Stimulated activated CD4-positive, alpha-beta T cell treated with anti-CD3 and anti-CD28 coated beads, Interleukin-2, amount 100 ng/mL, for 24 hours (primary cell): ENCODE measurements at places on chromosomes 13 and 19.

DNA sequence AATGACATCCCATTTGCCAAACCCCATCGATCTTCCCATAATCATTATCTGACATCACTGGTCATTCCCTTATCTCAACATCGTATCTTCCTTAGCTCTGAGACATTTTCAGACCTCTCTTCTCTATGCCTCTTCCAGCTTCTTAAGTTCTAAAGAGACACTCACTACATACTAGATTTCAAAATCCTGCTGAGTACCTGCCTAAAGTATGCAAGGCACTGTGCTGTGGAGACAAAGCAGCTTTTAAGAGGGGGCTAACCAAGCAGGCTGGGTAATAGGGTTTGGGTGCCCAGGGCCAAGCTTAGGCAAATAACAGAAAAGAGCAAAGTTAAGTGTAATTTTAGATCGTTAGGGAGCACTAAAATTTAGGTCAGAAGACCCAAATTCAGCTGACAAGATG lies 3.4 kb upstream of the POMP start:
- DNase-seq: no peak

GRCh38 chr13:50537029-50537428 lies 306.5 kb downstream of the DLEU7 start:
- no peak for DNase-seq

DNA sequence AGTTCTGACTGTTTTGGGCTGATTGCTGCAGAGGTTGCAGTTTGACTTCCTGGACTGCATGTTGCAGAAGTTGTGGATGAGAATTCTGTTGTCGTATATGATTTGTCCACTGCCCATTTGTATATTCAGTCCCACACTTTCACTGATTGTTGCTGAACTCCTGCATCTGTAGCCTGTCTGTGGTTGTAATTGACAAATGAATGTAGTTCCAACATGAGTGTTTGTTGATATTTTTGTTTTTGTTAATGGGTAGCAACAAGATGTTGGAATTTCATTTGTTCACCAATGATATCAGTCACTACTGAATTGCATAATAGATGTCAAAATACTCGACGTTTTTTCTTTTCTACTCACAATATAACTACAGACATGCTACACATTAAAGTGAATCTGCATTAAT lies 533.9 kb downstream of the DCT start:
- DNase-seq: no peak

DNA sequence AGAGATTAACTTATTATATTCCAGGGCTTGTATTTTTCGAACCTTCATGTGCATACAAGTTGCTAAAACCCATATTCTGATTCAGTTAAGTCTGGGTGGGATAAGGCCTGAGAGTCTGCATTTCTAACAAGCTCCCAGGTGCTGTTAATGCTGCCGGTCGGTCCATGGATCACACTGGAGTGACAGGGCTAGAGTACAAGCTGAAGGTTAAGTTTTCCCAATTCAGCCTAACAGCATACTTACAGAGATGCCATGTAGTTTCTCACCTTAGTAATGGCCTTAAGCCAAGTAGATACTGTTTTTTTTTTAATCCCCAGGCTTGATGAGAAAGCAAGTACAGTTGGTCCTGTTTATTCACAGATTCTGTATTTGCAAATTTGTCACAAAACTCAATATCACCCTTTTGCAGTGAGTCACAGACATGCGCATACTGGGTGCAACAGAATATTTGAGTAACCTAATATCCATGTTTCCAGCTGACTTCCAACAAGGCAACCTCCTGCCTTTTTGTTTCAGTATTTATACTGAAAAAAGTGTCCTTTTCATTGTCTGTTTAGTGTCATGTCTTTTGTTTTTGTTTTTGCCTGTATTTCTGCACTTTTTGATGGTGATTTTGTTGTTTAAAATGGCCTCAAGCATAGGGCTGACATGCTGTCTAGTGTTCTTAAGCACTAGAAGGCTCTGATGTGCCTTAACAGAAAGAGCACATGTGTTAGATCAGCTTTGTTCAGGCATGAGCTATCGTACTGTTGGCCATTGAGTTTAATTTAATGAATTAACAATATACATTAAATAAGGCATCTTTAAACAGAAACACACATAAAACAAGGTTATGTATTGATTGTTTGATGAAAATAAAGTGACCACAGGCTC lies 875.0 kb downstream of the PCDH9 start:
- no peak for DNase-seq

DNA sequence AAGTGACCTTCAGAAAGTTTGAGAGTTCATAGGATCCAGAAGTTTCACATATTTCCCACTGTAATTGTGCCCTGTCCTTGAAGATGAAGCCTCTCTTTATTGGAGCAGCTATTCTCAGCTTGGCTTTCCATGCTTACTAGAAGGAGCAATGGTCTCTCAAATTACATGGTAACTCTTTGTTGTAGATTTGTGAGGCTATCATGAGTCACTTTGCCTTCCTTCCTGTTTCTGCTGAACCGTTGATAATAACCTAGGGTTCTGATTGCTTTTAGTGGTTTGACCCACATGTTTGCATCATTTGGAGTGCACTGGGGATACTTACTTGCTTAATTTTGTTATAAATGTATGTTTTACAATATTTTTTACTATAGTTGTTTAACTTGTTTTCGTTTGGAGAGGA lies 772.9 kb upstream of the SLITRK6 start:
- DNase-seq: no peak

DNA sequence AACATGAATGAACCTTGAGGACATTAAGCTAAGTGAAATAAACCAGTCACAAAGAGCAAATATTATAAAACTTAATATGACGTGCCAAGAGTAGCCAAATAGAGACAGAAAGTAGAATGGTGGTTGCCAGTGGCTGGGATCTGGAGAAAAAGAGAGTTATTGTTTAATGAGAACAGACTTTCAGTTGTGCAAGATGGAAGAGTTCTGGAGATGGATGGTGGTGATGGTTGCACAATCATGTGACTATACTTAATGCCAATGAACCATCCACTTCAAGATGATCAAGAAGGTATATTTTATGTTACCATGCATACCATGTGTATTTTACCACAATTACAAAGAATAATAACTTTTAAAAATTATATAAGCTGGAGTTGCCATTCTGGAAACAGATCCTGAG lies 65.7 kb upstream of the MTIF3 start:
- DNase-seq: no peak

GRCh38 chr13:62643007-62643483 lies 1227.4 kb upstream of the PCDH20 start:
- DNase-seq: no peak

DNA sequence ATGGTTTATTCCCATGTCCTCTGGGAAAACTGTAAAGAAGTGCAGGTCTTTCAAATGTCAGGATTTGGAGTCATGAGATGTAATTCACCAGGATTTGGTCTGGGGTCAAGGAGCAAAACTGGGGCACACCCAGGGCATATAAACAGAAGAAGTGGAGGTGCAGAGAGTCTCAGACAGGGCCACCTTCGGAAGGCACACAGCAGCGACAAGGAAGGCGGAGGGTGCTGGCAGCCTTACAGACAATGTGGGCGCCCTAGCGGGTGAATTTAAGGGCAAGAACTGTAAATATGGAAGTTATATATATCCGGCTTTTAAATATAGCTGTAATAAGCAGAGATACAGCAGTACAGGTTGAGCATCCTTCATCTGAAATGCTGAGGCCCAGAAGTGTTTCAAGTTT lies 31.2 kb downstream of the DHRS12 start:
- DNase-seq: no peak

DNA sequence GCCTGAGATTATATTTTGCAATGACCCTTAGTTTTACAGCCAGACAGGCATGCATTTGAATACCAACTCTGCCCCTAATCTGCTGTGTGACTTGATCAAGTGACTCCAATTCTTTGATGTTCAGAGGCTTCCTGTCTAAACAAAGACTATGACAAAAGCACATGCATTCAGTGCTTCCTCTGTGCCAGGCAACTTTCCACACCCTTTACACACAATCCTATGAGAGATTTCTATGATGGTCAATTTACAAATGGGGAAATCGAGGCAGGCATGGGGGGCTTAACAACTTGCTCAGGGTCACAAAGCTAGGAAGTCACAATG lies 3.7 kb upstream of the LYPD3 start:
- no peak for DNase-seq

DNA sequence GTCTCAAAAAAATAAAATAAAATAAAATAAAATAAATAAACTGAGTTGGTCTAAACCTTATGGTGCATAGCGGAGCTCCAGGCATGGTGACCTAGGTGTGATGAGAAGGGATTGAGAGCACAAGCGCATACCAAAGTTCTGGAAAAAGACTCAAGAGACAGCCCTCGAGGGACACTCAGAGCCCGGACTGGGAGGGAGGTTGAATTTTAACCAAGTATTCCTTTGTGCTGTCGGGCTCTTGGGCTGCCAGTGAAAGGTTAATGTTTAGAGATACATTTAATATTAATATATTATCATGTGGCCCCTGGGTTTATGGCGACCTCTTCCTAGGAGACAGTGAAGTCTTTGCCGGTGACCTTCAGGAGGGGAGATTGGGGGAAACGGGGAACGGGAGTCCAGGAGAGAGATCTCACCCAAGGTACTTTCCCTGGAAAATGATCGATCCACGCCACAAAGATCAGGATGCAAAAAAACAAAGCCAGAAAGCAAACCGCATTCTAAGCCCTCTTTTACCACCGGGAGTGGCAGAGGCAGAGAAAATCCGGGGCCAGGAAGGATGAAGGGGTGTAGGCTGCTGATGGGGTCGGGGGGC lies 1.6 kb downstream of the FUT6 start:
- no peak for DNase-seq

DNA sequence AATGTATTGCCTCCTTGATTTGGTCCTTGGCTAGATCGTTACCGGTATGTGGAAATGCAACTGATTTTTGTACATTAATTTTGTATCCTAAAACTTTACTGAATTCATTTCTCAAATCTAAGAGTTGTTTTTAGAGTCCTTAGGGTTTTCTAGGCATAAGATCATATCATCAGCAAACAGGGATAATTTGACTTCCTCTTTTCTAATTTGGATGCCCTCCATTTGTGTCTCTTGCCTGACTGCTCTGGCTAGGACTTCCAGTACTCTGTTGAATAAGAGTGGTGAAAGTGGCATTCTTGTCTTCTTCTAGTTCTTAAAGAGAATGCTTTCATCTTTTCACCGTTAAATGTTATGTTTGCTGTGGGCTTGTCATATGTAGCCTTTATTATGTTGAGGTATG lies 12.0 kb upstream of the CYP2A13 start:
- no peak for DNase-seq

- DNase-seq: peak; percentile 31
Measured at GRCh38 chr13:73849292-73849691, 284.9 kb downstream of the KLF12 start.

- DNase-seq: peak; percentile 27
Measured at GRCh38 chr19:3642987-3643673, 16.5 kb upstream of the CACTIN start.

DNA sequence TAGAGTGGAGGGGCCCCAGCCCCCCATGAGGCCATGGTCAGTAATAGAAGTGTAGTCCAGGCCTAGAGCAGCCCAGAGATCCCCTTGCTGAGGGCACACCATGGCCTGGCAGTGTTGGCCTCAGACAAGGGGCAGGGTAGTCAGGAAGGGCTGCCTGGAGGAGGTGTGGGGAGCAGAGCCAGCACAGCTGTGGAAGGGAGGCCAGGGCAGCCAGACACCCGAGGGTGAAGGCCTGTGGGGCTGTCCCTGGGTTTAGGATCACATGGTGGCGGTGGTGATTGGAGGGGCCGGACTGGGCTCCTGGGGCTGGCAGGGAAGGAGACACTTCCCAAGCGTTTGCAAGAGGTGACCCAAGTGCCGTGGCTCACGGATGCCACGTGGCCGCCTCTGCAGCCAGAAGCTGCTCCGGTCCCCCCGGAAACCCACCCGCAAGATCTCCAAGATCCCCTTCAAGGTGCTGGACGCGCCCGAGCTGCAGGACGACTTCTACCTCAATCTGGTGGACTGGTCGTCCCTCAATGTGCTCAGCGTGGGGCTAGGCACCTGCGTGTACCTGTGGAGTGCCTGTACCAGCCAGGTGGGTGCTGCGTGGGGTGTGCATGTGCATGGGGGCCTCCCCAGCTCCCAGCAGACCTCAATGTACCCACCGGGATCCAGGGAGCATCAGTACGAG lies 11.6 kb upstream of the TEKTIP1 start:
- DNase-seq: no peak

DNA sequence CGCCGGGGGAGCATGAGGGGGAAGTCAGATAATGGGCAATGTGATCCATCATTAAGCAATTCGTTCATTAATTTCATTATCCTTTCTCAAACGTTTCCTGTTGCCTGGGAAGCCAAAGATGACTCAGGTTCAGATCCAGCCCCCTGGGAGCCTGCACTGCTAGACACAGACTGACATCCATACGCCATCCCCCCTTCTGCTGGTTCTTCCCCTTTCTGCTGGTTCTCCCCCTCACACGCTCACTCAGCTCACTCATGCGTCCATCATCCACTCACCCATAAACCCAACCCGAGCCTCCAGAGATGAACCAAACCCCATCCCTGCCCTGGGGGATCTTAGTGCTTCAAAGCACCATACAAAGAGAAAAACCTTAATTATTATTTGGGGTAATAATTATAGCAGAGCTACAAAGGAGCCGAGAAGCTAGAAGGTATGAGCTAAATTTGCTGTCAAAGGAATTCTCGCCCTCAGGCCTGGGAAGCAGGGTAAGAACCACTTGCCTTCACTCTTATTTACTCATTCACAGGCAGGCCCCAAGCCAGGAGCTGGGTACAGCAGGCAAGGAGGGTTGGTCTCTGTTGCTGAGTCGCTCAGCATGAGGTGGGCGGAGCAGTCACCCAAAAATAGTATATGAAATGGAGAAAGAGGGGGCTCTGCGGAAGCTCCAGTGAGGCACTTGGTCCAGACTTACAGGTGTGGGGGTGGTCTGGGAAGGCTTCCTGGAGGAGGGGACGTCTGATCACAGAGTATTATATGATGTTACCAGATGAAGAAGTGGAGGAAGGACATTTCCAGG lies 7.0 kb upstream of the ZNF444 start:
- no peak for DNase-seq

DNA sequence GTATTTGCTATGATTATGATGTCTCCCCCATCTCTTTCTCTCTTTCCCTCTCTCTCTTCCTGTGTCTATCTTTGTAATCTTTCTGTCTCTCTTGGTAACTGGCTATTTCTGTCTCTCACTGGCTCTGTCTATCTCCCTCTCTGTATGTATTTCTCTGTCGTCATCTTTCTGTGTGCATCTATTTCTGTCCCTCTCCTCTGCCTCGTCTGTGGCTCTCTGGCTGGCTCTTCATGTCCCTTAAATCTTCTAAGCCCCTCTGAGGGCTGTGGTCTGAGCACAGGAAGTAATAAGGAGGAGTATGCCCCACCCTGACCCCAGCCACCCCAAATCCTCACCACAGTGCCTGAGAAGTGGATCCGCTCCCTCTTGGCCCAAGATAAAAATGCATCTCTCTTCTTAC lies 104.4 kb downstream of the DNAJC15 start:
- DNase-seq: no peak
